Stimulated activated CD4-positive, alpha-beta T cell treated with anti-CD3 and anti-CD28 coated beads, TNF-alpha, amount 100 ng/mL, for 1 hour (primary cell): ENCODE measurements at places on chromosomes 16 and 17.

DNA sequence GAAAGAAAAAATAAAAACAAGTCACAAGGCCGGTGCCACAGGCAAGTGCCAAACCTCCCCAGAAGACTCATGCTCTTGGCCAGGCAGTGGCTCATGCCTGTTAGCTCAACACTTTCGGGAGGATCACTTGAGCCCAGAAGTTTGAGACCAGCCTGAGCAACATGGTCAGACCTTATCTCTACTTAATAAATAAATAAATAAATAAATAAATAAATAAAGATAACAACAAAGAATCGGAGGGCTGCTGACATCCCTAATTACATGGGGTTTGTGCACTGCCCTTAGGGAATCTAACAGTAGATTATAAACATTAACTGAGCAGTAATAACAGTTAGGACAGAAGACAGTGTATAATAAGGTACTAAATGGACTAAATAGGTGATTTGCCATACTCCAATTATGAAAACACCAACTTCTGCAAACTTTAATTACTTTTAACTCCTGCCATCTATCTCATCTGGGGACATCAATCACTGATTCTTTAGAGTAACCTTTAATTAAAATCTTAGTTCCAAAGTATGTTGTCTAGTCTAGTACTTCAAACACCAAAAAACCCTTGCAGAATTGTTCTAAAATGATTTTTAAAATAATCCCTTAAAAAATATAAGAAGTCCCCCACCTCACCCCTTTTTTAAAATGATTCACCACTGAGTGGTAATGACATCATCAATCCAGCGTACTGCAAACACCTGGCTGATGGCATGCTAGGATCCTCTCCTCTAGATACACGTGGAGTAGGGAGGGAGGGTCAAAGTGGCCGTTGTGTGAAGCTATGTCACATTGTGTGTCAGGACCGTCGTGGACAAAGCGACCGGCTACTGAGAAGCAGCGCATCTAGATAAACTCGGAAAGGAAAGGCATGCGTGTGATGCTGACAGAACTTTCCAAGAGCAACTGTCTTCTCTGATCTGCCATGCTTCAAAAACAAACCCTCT, 28.5 kb downstream of the CYTH1 start:
- no peak for DNase-seq

GRCh38 chr17:81154961-81155360, 10.3 kb upstream of the PVALEF start:
- DNase-seq = no peak

DNA sequence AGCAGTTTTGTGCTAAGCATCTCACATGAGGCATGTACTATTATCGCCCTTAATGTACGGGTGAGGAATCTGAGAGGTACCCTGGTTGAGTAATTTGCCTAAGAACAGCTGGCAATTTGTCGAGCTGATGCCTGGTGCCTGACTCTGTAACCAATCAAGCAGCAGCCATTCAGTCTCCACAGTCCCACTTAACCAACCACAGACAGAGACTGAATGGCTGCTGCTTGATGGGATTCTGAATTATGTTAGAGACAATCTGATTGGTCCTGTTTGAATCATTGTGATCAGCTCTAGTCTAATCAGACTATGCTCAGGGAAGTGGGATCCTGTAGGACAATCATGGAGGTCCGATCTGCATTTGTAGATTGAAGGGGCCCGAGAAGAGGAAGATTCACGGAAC, 447.0 kb downstream of the SHISA9 start:
- no peak for DNase-seq

GRCh38 chr16:4381072-4381934, 9.7 kb downstream of the VASN start:
- DNase-seq = no peak

GRCh38 chr16:72753881-72754280, 294.0 kb downstream of the ZFHX3 start:
- DNase-seq = no peak

GRCh38 chr16:84597931-84598351, 19.9 kb downstream of the COTL1 start:
- DNase-seq = no peak

- DNase-seq = no peak
Observed at GRCh38 chr17:9878786-9879525, 26.1 kb downstream of the RCVRN start.

GRCh38 chr17:73132085-73132492, 32.7 kb upstream of the SSTR2 start:
- DNase-seq = no peak

GRCh38 chr16:75193730-75194444, 13.1 kb downstream of the CTRB2 start:
- no peak for DNase-seq

GRCh38 chr16:65119435-65119834, 2.4 kb downstream of the CDH11 start:
- no peak for DNase-seq

DNA sequence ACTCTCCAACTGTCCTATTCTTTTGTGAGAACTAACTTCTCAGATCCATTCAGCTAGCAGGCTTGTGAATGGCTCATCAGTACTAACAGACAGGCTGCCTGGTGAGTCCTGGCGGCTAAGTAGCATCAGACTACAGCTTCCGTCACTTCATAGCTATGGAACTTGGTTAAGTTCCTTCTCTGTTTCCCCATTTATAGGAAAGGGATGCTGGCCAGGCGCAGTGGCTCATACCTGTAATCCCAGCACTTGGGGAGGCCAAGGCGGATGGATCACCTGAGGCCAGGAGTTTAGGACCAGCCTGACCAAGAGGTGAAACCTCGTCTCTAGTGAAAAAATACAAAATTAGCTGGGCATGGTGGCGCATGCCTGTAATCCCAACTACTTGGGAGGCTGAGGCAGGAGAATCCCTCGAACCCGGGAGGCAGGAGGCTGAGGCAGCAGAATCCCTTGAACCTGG, 49.9 kb upstream of the TANGO6 start:
- no peak for DNase-seq

GRCh38 chr16:22751685-22752084, 62.3 kb upstream of the HS3ST2 start:
- DNase-seq = no peak

- no peak for DNase-seq
Observed at GRCh38 chr16:47604306-47604705, 143.2 kb downstream of the PHKB start.

GRCh38 chr16:57113664-57114063, 21.3 kb downstream of the CPNE2 start:
- no peak for DNase-seq

- DNase-seq = no peak
Observed at GRCh38 chr17:77884019-77884418, 74.5 kb upstream of the TNRC6C start.

GRCh38 chr16:57045694-57046381, 46.5 kb upstream of the CPNE2 start:
- no peak for DNase-seq

DNA sequence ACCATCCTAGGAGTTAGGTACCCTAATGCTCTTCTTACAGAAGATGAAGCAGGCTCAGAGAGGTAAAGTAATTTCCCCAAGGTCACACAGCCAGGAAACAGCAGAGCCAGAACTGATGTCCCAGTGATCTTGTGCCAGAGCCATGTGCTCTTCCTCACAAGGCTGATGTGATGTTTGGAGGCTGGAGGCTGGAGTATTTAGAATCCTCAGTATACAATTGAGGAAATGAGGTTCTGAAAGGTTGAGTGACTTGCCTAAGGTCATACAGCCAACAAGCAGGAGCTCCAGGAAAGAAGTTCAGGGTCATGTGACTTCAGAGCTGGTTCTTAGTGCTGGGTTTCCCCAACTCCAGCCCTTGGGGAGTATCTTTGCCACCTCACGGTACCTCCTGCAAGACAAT, 18.5 kb downstream of the ITPRIPL2 start:
- DNase-seq = no peak

GRCh38 chr16:53068423-53068833, 13.6 kb downstream of the CHD9 start:
- no peak for DNase-seq

GRCh38 chr16:22326771-22327445, 29.7 kb downstream of the POLR3E start:
- no peak for DNase-seq

GRCh38 chr16:49631187-49632041, 224.5 kb downstream of the ZNF423 start:
- DNase-seq = no peak

DNA sequence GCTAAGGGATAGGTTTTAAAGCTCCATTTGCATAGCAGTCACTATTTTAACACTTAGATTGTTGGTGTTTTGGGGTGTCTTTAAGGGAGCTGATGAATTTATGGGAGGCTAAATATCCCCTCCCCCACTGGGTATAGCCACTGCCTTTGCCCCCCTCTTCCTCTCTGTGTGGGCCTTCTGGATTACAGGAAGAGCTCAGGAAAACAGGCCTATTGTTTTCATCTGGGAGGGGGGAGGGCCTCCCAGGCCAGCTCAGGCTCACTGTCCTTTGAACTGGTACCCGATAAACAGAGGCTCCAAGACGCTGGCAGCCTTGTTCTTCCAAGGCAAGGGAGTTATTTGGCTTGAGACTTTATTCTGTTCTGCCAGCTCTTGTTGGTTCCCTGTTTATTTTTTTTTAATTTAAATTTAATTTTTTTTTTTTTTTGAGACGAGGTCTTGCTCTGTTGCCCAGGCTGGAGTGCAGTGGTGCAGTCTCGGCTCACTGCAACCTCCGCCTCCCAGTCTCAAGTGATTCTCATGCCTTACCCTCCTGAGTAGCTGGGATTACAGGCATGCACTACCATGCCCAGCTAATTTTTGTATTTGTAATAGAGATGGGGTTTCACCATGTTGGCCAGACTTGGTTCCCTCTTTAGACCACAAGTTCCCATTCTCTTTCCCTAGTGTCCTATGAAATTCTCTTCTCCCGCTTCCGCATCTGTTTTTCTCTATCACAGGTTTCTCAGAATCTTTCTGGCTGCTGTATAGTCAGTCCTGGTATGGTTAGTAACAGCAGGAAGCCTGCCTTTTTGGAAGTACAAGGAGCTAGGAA, 25.1 kb downstream of the MINK1 start:
- no peak for DNase-seq

DNA sequence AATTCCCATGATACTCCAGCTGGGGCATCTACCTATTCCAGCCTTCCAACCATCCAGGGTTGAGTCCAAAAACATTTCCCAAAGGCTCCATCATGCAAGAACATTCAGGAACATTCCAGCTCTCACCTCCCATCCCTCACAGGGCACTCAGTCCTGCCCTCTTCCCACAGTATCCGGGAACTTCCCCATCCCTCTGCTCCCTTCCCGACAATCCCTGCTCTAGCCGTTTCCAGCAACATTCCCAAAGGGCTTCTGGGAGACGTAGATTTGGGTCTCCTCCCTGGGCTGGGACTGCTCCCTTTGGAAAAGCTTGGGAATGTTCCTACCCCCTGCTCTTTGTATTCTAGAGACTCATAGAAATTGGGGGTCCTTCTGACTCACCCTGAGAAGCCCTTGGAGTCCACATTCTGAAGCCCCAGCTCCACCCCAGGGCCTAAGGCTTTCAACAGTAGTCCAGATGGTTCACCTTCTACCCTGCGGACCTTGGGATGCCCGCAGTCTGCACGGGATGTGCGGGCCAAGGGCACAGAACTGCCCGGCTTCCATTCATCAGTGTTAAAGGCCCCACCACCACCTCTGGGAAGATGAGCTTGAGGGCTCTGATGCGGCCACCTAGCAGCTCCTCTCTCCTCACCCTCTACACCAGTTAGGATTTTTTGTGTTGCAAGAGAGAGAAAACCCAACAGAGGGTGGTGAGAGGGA, 25.4 kb downstream of the NGFR start:
- no peak for DNase-seq
